ENCODE measurements at places on chromosomes 3 and 15. TPM values are rescaled to one million over a fixed set of nuclear protein-coding genes. Genes with fewer than 3 reads are reported as not detected.

TM4SF18 gene
- 14.6 TPM for total RNA-seq

PDE8A gene
- 103 TPM for total RNA-seq

GATM gene
- 31.4 TPM for total RNA-seq

C3orf49 gene
- total RNA-seq: not detected

CHRNA7 gene
- 6.8 TPM for total RNA-seq

CHST14 gene
- total RNA-seq: 7.9 TPM

CSPG5 gene
- not detected for total RNA-seq

DNA sequence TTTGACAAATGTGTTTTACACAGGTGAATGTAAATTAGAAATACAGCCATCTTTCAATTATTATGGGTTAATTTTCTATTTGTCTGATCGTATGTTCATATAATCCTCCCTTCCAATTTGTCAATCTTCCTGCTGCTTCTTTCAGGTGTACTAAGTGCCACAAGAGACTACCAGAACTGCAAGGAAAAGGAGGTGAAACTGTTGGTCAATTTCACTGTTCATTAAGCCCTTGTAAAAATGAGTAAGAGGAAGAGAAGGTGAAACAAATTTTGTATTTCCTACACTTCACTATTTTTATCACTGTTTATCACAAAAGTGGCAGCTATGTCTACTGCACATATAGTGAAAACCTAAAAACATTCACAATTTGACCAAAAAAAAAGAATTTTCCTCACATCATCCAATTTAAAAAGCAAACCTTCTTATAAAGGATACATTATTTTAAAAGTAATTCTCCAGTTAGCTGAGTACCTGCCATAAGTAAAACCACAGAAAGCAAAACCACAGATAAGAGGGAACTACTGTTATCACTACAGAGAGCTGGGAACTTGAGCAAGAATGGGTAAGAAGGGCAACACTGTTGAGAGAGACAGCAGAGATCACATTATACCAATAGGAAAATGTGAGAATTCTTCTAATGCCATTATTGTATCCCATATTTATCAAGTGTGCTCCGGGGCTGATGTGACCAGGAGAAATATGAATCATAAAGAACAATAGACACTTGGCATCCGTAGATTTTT, 163.0 kb downstream of the TBC1D5 start:
- DNase-seq: no peak

DNA sequence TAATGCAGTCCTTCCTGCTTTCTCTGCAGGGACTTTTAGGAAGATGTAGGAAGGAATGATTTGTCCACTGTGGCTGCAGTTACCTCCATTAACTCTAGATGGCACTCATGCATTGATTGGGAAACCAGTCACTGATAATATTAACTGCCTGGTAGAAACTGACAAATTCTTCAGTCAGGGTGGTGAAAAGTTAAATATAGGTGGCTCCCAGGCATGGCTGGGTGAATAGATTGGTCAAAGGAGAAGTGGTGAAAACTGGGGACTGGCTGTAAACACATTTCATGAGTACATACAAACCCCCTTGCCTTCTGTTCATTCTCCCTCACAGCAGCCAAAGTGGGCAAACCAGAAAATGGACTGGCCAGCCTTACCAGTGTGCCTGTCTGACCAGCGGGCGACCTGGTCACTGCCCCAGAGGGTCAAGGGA, 333.4 kb downstream of the THSD4 start:
- peak; percentile 66 for DNase-seq

- peak; percentile 31 for DNase-seq
Observed at GRCh38 chr3:137692803-137693431, 71.2 kb upstream of the SOX14 start.

DNA sequence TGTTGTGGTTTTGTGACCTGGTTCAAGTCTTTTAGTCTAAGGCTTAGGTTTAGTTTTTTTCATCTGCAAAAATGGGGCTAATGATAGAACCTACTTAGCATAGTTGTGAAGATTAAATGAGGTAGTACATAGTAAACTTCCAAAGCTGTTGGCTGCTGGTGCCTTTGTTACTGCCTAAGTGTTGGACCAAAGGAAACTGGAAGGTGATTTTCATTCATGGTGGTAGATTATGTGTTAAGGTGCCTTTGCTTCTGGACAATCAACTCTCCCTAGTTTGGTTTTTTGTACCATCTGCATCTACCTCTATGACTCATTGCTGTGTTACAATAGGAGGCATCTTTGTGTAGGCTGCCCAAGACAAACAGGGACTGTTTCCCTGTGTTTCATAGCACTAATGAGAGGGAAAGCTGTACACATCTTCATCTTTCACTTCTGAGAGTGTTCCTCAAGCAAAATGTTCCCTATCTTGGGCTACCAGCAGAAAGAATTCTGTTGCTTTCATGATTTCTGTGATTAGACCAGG, 3.2 kb downstream of the MAP2K1 start:
- DNase-seq: no peak

DNA sequence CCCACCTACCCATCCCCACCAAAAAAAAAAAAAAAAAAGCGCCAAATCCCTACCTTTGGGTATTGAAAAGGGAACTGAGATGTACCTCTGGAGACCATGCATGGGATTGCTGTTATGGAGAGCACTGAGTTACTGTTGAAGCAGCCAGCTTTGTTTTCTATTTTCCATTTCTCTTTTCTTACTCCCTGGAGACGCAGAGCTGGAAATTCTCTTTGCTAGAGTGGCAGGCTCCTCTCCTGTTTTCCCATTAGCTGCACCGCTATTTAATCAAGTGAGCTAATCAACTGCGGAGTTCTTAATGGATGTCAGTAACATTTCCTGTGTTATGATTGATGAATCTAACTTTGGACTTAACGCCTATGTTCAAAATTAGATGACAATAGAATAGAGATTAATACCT, 136.1 kb upstream of the LMCD1 start:
- DNase-seq: no peak

GRCh38 chr15:90915808-90916440, 12.8 kb downstream of the MAN2A2 start:
- DNase-seq: peak; percentile 92

GRCh38 chr15:27850050-27850449, 249.1 kb downstream of the OCA2 start:
- no peak for DNase-seq

DNA sequence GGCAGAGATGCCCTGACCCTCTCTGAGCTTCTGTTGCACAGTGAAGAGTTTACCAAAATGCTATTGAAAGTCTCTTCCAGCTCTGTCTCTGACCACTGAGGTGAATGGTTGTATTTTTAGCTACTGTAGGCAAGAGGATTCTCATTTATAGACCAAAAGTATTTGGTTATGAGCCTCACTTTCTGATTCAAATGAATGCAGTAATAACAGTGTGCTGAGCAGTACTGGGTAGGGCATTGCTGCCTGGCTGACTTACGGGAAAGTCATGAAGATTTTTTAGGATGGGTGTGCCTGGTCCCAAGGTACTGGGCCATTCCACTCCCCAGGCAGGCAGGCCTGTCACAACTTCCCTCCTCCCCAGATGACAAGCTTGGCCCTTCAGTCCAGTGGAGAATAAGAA, 15.5 kb downstream of the PLA1A start:
- no peak for DNase-seq

DNA sequence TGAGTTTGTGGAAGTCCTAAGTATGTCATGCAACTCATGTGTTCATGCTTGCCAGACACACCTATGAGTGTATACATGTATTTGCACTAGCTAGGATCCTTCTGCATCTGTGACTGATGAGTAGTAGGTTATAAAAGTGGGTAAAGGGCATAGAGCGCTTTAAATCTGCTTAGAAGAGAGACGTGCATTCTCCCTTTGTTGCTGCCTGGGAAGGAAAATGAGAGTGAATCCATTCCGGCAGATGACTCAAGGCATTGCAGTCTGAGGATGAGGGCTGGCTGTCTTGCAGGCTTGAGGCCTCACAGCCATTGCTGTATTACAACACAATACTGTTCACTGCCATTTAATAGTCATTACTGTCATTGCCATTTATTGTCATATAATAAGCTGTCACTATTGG, 120.8 kb upstream of the UMPS start:
- no peak for DNase-seq

DNA sequence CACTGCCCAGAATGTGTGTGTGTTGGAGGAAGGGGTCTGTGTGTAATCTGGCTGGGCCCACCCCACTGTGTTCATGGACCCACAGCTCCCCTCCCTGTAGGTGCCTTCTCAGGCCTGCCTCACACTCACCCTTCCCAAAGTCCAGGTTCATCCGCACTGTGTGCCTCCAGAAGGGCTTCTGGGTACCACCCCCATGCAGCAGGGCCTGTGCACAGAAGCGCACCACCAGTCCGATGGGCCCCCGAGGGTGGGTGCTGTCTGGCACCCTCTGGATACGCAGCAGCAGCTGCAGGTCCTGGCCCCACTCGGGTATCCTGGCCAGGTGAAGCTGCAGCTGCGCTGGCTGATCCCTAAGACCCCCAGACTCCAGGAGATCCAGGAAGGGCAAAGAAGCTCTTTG, 12.8 kb upstream of the TGM5 start:
- no peak for DNase-seq

DNA sequence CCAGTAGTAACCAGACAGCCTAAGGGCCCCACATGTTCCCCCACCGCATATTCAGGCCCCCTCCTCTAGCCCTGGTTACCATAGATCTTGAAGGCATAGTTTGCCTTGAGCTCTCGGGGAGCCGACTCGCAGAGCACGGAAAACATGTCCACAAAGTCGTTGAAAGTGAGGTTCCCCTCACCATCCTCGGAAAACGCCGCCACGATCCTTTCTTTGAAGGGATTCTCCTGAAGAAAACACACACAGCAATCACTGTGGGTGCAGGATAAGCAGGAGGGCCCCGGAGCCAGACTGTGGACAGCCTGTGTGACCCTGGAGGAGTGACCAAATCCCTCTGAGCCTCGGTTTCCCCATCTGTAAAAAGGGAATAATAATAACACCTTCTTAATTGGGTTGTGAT, 16.8 kb downstream of the SH2D7 start:
- no peak for DNase-seq

DNA sequence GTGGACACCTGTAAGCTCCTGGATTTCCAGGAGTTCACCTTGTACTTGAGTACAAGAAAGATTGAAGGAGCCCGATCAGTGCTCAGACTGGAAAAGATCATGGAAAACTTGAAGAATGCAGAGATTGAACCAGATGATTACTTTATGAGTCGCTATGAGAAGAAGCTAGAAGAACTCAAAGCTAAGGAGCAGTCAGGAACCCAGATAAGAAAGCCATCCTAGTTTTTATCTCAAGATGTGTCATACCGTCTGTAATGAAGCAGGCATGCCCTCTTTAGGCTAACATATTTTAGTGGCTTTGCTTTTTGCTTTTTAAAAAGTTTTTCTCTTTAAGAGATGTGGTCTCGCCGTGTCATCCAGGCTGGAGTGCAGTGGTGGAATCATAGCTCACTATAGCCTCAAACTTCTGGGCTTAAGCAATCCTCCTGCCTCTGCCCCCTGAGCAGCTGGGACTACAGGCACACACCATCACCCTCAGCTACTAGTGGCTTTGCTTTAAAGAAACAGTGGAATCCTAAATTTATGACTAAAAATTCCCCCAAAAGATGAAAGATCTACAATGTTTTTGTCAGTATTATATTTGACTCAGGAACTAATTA, 28.1 kb downstream of the EXOG start:
- no peak for DNase-seq

GRCh38 chr3:46221391-46221790, 13.3 kb upstream of the CCR1 start:
- no peak for DNase-seq
